ENCODE measurements at places on chromosomes 4 and X. TPM values are rescaled to one million over a fixed set of nuclear protein-coding genes. Genes with fewer than 3 reads are reported as not detected.
A peak's percentile ranks its signal among the peaks of the same experiment; 100 is the strongest.

Gene GLRA3
- polyA plus RNA-seq: not detected

- no peaks in the 10 kb centered on the region for H3K4me1 ChIP-seq
- no peaks in the 10 kb centered on the region for H3K36me3 ChIP-seq
- H3K4me3 ChIP-seq: no peak overlapping the region
- no peaks in the 10 kb centered on the region for H3K27me3 ChIP-seq
- no peak overlapping the region for H3K27ac ChIP-seq
- DNase-seq: no peak
These were observed 70.5 kb upstream of the COX18 start for GRCh38 chr4:73139991-73140390.

- no peak overlapping the region for H3K27ac ChIP-seq
- no peak for DNase-seq
- H3K4me3 ChIP-seq: no peak overlapping the region
- no peaks in the 10 kb centered on the region for H3K27me3 ChIP-seq
These were observed 206.9 kb downstream of the GLUD2 start for GRCh38 chrX:121254336-121254735.

Gene TRPC3
- polyA plus RNA-seq: 0.58 TPM

Gene RIPPLY1
- not detected for polyA plus RNA-seq

DNA sequence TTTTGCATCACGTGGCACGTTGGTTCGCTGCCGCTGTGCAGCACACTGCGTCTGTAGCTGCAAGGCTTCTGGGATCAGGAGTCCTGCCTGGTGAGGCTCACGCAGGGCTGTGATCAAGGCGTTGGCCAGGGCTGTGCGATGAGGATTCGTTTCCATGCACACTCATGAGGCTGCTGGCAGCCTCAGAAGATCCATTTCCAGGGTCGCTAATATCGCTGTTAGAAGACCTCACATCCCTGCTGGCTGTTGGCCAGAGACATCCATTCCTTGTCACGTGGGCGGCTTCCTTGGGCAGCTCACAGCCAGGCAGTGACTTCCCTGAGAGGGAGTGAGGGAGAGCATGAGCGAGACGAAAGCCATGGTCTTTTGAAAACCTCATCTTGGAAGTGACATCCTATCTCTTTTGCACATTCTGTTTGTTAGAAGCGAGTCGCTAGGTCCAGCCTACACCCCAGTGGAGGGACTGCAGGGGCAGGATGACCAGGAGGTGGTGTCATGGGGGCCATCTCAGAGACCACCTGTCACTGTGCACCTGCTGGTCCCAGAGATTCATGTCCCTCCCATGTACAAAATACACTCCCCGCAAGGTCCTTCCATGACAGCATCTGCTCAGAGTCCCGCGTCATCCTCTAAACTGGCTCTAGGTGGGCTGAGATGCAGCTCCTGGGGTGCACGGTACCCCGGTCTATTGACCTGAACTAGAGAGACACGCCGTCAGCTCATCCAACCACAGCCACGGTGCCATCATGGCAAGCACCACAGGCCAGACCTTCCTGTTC is 12.2 kb downstream of the RGS12 start:
- no peak overlapping the region for H3K4me3 ChIP-seq
- H3K36me3 ChIP-seq: no peaks in the 10 kb centered on the region
- H3K27me3 ChIP-seq: no peaks in the 10 kb centered on the region
- peak; percentile 66 for DNase-seq

DNA sequence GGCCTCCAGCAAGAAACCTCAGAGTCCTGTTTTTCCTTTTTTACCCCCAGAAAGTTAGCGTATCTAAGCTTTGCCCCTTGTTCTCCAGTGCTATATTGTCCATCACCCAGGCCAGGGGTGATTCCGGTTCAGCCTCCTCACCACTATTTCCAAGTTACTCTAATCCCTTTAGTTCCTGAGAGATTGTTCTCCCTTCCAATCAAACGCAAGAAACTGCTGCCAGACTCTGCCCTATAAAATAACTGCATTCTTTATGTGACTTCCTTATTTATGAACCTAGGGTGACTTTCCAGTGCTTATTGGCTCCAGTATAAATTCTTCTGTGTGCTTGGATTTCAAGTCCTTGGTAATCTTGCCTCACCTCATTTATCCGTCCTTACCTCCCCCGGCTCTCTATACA is 65.7 kb downstream of the CLCN5 start:
- no peaks in the 10 kb centered on the region for H3K27me3 ChIP-seq
- H3K4me3 ChIP-seq: no peak overlapping the region
- H3K27ac ChIP-seq: no peak overlapping the region
- no peak for DNase-seq
- H3K36me3 ChIP-seq: no peaks in the 10 kb centered on the region
- peaks cover 2% of the 10 kb centered on the region for H3K4me1 ChIP-seq

DNA sequence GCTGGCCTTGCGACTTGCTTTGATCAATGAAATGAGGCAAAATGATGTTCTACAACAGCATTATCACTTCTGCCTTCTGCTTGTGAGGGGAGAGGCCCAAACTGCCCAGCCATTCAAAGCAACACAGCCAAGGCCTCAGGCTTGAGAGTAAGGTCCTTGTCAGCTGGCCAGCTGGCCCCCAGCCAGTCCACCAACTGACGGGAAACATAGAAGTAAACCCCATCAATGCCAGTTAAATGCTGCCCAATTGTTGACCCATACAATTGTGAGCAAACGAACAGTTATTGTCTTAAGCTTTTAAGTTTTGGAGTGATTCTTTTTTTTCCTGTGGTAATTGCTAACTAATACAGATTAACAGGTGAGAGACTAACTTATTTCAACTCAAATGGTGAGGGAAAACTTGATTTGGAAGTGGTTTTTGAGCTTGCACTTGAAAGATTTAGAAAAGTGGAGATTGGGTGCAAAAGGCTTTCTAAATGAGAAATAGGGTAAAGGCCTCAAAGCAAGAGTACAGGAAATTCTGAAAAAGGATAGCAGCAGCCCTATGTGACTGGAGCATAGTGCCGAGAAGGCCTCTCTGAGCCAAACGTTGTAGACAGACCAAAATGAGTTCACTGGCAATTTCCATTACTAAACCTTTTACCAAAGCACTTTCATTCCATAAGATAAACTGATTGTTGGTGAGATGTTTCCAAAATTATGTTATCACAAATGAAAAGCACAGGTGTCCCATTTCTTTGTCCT is 66.9 kb downstream of the ARHGEF38 start:
- no peaks in the 10 kb centered on the region for H3K4me1 ChIP-seq
- peak; percentile 35 for DNase-seq
- H3K27ac ChIP-seq: no peak overlapping the region
- H3K27me3 ChIP-seq: no peaks in the 10 kb centered on the region
- H3K36me3 ChIP-seq: no peaks in the 10 kb centered on the region

DNA sequence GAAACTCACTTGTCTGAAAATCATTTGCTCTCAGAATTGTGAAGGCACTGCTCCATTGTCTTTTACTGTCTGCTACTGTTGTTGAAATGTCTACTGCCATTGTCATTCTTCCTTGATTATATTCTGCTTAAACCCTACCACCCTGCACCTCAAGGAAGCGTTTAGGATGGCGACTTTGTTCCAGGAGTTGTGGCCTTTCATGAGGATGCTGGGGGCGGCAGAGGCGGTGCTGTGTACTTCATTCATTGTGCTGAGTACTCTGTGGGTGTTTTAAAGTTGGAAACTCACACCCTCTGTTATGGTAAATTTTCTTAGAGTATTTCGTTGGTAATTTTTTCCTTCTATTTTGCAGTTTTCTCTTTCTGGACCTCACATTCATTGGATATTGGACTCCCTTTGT is 258.9 kb downstream of the TENM3 start:
- H3K4me1 ChIP-seq: no peaks in the 10 kb centered on the region
- no peaks in the 10 kb centered on the region for H3K36me3 ChIP-seq
- no peak for DNase-seq
- H3K27ac ChIP-seq: no peak overlapping the region

DNA sequence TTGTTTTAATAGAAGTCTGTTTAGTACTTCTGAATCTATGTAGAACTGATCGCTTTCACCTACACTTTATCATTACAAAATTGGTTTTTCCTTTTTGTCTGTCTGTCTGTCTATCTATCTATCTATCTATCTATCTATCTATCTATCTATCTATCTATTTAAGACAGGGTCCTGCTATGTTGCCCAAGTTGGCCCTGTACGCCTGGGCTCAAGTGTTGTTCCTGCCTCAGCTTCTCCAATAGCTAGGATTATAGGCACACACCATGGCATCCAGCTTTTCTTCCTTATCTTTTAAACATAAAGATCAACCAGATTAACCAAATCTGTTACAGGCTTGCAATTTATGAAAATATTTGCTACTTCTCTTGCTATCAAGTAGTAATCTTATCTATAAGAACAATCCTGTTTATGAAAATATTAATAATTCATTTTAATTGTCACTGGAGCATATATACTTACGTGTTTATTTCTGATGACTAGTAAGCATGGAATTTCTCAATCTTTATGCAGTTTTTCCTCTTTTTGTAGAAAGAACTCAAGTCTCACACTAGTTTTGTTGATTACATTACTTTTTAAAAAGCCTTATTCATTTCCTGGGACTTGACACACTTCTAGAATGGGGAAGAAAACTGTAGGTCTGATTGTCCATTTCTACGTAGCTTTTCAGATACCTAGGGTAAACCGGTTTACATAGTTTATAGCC is 24.5 kb downstream of the KIAA0232 start:
- no peak overlapping the region for H3K27ac ChIP-seq
- no peaks in the 10 kb centered on the region for H3K36me3 ChIP-seq
- no peak overlapping the region for H3K4me3 ChIP-seq

DNA sequence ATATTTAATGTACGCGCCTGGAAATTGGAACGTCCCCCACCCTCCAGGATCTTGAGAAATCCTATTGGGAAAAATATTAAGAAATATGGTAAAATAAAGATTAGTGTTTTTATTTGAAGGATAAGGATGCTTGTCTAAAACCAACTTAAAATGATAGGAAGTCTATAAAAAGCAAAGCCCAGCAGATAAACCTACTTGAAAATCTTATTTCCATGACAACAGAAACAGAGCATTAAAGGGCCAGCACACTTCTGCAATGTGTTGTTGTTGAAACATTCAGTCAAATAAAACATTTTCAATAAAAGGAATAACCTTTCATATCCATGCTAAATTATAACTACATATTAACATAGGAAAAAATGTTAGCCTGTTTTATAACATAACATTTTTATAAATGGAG is 29.3 kb upstream of the GPM6A start:
- no peaks in the 10 kb centered on the region for H3K27me3 ChIP-seq
- no peaks in the 10 kb centered on the region for H3K4me1 ChIP-seq
- DNase-seq: no peak

Measured in ovary (tissue), 10 donors.